Dermis blood vessel endothelial cell (primary cell): ENCODE measurements at places on chromosomes 7 and 10.
A peak's percentile ranks its signal among the peaks of the same experiment; 100 is the strongest.

DNA sequence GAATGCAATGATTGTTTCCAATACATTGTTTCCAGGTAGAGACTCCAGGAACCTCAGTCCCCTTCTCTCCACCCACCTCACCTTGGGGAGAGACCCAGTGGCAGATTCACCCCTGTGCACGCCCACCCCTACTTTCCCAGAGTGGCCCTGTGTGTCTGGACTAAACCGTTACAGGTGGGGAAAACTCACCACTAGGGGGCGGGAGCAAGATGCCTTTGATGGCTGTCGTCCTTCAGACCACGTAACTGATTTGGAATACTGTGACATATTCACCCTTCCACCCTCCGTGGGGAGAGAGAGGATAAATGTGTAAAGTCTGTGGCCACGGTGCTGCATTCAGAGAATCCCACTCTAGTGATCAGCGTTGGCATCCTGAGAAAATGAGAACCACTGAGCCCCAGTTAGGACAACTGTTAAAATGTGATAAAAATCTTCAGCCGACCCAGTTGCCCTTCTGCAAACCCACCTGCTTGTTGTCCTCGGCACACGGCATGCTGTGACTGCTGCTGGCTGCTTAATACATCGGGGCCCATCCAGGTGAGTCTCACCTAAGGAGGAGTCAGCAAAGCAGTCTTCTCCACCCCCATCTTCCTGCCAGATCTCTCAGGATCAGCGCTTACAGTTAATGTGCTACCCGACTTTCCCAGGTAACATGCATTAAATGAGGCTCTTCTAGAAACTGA is 41.5 kb upstream of the NMT2 start:
- DNase-seq = peak; percentile 94

- DNase-seq = peak; percentile 75
Observed at GRCh38 chr10:4677296-4678021, 148.5 kb upstream of the AKR1E2 start.

DNA sequence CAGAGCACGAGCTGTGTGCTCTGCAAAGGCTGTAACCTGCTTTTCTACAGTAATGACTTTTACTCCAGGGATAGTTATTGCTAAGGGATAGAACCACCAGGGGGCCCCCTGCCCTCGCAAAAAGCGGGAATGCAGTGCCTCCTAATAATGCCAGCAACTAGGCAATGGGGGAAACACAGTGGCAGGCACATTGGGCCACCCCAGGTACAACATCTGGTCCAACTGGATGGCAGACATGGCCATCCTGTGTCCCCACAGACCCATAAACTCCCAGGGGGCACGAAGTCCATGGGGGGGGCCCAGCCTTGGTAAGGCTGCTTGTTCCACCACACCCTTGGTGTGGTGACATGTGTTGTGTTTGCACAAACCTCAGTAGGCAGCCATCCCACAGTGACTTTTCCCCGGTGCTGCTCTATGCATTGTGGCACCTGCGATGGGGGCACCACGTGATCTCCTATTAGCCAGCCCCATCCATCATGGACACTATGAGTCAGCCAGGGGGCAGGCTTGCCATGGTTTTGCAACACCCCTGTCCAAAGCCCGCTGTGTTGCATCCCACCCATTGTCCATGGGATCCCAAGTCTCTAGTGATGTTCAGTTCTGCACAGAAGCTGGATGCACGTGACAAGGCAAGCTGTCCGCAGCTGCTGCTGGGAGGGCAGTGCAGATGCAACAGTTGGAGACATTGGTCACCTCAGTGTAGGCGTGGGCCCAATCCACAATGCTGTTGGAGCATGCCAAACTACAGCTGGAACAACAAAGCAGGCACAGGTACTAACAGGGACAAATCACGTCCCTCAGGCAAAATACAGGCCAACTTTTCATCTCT is 84.0 kb downstream of the ANLN start:
- peak; percentile 62 for DNase-seq

GRCh38 chr10:683448-684071 is 5.9 kb downstream of the DIP2C start:
- no peak for DNase-seq

- DNase-seq = no peak
Observed at GRCh38 chr7:25206765-25207164, 21.5 kb downstream of the NPVF start.

GRCh38 chr10:44619521-44619920 is 234.6 kb upstream of the CXCL12 start:
- DNase-seq = no peak

DNA sequence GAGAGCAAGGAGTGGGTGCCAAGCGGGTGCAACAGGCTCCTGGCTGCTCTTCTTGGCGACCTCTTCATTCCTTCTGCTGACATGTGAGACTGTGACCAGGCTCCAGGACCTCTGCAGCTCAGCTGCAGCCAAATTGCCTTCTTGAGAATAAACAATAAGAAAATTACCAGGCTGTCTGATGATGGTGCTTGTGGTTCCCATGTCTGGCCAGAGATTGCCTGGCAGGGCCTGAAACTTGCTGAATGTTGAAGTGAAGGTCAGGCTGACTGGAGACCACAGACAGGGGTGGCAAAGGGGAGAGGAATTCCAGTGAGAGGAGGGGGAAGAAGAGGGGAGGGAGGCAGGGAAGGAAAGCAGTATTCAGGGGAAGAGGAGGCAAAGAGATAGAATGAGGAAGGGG is 497.4 kb upstream of the PODXL start:
- no peak for DNase-seq

GRCh38 chr7:76358481-76359110 is at the start of gene YWHAG:
Gene YWHAG (minus strand): TSS chr7:76358991. CDS start chr7:76358808, 183 bp downstream.
- DNase-seq = peak; percentile 94

DNA sequence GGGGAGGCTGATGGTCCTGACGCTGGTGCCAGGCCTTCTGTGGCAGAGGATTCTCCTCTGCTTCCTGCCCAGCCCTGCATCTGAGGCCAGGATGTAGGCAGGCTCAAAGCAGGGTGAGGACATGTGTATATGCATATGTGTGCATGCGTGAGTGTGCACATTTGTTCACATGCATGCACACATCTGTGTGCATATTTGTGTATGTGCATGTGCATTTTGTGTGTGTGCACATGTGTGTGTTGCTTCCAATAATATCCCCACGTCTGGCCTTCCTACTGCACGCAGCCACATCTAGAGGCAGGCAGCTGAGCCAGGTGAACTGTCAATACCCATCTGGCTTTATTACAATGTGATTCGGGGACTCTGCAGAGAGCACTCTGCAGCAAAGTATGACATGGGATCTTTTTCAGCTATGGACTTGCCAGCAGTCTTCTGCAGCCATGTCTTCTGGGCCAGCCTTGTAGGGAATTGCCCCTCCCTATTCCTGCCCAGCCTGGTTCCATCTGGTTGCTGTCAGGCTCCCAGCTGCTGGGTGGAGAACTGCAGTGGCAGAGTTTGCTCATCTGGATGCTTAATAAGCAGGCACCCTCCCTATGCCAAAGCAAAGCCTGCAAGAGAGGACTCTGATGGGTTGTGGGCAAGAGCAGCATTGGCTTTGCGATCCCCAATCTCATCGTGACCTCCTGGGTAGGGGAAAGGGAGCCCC is 140.7 kb downstream of the PFKFB3 start:
- no peak for DNase-seq

DNA sequence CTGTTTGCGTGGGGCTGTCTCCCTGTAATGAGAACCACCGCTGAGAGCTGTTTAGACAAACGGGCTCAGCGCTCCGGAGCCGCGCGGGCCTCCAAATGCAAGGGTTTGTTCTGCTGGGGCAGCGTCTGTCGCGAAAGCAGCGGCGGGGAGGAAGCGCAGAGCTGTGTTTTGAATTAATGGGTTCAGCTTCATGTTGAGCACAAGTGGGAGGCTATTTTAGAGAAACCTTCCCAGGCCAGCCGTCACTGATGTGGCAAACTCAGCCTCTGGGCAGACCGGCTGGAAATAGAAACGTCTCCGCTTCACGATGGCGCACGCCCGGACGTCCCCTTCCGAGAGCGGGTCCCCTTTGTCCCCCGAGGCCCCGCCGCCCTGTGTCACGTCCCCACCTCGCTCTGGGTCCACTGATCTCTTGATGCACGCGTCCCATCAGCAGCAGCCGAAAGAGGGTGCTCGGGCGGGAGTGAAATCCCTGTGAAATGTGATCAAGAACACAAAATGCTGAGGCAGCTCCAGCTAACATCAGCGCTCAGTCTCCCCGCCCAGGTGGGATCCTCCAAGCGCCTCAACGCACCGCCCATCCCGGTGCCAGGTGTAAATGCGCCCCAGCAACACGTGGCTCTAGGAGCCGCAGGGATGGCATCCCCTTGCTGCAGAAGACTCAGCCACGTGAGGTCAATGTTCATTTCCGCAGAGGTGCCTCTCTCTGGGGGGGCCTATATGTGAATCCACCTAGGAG is 44.9 kb downstream of the BAMBI start:
- DNase-seq = peak; percentile 39

- DNase-seq = no peak
Observed at GRCh38 chr10:97182288-97182990, 3.3 kb downstream of the SLIT1 start.

DNA sequence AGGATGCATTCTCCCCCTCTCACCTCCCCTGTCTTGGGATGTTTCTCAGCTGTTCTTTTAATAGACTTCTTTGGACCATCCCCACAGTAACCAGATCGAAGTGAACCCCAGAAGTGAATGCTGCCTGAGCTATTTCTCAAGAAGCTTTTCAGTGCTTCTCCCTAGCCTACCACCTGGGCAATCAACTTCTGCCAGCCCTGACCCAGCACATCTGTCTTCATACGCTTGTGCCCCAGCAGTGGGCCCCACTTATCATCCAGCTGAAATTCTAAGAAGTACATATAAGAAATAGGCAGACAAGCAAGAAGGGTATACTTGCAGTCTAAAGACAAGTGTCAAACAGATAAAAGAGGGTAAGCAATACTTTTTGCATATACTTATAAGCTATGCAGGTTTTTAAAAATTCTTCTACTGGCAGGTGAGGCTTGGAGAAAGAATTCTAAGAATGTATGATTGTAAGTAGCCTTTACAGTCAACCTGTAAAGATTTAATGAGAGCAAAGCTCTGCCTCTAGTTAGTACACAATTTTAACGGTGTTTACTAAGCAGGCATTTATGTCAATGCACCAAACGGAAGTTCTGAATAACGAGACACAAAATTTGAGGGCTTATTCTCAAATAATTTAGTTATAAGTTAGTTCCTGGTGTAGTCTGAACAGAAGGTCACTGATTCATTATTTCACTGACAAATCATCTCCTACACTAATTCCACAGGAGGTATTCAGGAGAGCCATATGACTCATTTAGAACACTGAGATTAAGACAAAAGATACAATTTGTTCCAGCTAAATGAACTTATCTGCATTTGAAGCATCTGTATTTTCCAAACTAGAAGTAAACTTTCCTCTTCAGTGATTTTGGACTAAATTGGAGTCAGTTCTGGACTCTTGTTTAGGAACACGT is 83.3 kb downstream of the RNLS start:
- no peak for DNase-seq

- DNase-seq = no peak
Observed at GRCh38 chr7:113891031-113891350, 27.8 kb downstream of the PPP1R3A start.

DNA sequence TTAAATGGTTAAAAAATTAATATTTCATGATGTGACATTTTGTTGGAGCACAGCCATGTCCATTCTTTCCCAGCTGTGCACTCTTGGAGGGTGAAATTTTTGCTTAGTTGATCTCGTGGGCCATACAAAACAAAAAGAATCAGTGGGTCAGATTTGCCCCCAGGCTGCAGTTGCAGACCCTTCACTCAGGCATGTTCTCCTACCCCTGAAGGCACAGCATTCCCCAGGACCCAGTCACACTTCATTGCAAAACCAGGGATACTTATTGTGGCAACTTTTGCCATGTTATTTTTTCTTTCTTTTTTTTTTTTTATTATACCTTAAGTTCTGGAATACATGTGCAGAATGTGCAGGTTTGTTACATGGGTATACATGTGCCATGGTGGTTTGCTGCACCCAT is 6.0 kb downstream of the TAS2R40 start:
- no peak for DNase-seq

DNA sequence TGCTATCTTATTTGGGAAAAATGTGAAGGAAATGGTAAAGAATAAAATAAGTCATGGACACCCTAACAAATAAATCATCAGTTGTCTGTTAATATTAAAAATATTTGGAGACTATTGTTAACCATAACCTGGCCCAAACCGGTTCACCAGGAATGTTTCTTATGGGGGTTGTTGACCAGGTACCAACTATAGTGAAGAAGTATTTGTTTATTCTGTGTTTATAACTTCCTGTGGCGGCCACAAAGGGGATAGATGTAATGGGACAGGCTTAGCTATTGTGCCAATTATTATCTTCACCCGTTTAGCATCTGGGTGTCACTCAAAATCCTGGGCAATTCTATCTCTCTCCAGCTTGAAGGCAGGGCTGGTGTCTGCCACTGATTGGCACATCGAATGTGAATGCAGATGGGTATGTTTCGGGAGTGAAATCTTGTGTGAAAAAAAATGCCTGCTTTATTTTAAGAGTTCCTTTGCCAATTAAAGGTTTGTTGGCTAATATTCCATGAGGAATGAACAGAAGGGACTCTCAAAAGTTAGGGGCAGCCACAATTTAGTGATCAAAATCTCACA is 500.9 kb downstream of the ARL4A start:
- no peak for DNase-seq

DNA sequence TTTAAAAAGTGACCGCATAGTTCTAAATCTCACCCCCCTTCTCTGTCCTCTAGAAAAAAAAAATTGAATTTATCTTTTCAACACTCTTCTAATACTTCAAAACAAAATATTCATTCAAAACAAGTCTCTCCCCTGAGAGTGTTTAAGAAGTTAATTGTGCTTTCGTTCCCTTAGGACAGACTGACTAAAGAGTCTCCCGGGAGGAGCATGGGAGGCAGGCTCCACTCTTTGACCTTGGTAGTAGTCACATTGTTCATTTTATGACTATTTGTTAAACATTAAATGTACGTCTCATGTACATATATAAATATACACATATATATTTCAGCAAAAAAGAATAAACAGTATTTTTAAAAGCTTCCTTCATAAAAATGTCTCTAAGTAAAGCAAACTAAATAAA is 35.3 kb upstream of the SPOCK2 start:
- no peak for DNase-seq

- DNase-seq = no peak
Observed at GRCh38 chr10:86635402-86635801, 18.9 kb upstream of the OPN4 start.

GRCh38 chr10:79101560-79102497 is 33.1 kb downstream of the ZMIZ1 start:
- DNase-seq = no peak

- no peak for DNase-seq
Observed at GRCh38 chr7:48481235-48481634, 310.0 kb downstream of the ABCA13 start.

GRCh38 chr10:19302117-19302516 is 253.5 kb downstream of the MALRD1 start:
- no peak for DNase-seq
